Activated CD4-positive, alpha-beta T cell treated with anti-CD3 and anti-CD28 coated beads, Interleukin-2, amount 10 ng/mL, durations not matched to agents 24 days and 14 days (primary cell): ENCODE measurements at places on chromosomes 7 and 10. TPM values are rescaled to one million over a fixed set of nuclear protein-coding genes. Genes with fewer than 3 reads are reported as not detected.
A peak's percentile ranks its signal among the peaks of the same experiment; 100 is the strongest.

DNA sequence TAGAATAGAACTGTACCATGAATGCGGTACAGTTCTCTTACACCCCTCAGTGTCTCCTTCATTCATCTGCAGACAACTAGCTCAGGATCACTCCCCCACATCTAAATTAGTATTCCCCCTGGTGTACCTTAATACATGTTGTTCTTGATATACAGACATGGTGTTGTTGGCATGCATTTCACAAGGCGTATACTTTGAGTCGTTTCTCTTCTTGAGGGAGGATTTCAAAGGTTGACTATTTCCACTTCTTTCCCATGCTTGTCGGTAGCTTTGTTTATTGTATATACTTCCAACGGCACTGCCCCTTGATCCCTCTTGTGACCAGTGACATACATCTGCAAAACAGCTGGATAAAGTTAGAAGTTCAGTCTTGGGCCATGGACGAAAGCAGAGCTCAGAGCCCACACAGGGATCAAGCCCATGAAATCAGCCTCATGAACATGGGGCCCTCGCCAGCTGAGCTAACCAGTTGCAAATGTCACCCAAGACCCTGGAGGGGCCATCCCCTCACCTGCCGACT, 8.6 kb downstream of the CPA4 start:
- DNase-seq = no peak

DNA sequence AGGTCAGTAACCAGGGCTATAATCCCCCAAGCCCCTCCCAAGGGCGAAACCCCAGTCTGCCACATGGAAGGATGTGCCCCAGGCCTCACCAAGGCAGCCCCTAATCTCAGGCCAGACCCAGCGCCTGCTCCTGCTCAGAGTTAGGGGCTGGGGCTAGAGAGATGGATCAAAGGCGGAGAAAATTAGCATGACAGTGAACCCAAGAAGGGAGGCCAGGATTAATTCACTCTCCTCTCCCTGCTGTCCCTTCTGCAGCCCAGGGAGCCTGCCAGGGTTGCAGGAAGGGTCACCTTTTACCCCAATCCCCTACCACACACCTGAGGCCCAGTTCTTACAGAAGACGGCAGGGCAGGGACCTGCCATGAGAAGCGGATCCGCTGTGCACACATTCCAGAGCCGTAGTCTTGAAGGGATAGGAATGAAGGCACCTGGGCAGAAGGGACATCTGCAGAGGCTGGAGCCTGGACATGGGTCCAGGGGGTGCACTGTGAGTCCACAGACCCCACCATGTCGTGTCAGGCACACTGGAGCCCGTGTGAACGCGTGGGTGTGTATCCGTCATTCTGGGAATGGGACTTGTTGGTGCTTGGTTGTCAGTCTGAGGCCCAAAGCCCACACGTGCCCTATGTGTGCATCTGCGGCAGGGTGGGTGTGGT, 11.9 kb upstream of the ZMIZ1 start:
- DNase-seq = no peak

ATOH7 gene
- not detected in 2 replicates for total RNA-seq

- DNase-seq = no peak
Measured at GRCh38 chr10:130337696-130338635, 201.8 kb downstream of the GLRX3 start.

TAC1 gene
- total RNA-seq = 0.28 TPM in 1 of 2 replicates, not detected in the other

- no peak for DNase-seq
Measured at GRCh38 chr7:30647589-30648364, 34.5 kb downstream of the CRHR2 start.

DNA sequence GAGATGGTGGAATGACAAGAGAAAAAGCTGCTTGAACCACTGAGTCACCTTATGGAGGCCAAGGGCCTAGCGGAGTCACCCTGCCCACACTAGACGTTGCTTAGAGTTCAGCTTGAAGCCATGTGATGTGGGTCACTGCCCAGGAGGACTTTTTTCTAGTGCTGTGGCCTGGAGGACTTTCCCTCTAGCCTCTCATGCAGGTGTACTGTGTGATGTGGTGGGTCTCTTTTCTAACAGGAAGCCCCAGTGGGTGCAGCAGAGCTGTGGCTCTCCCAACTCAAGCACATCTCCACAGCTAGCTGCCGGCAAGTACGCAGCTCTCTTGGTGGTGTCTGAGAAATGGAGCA, 13.6 kb downstream of the POR start:
- peak; percentile 78 for DNase-seq

GRM3 gene
- total RNA-seq = not detected in 2 replicates

GRCh38 chr10:13457958-13458686, 70.7 kb downstream of the BEND7 start:
- no peak for DNase-seq

- DNase-seq = no peak
Measured at GRCh38 chr10:115762029-115762428, 511.0 kb downstream of the GFRA1 start.
